Trophoblast cell (in vitro differentiated cells and primary cell): ENCODE measurements at places on chromosomes 12 and 14.

- H3K4me1 ChIP-seq = no peaks in the 10 kb centered on the region
- no peaks in the 10 kb centered on the region for H3K36me3 ChIP-seq
- no peak for DNase-seq
- no peak overlapping the region for H3K4me3 ChIP-seq
- H3K27ac ChIP-seq = no peak overlapping the region
Measured at GRCh38 chr14:72594099-72594901, 299.6 kb downstream of the DPF3 start.

DNA sequence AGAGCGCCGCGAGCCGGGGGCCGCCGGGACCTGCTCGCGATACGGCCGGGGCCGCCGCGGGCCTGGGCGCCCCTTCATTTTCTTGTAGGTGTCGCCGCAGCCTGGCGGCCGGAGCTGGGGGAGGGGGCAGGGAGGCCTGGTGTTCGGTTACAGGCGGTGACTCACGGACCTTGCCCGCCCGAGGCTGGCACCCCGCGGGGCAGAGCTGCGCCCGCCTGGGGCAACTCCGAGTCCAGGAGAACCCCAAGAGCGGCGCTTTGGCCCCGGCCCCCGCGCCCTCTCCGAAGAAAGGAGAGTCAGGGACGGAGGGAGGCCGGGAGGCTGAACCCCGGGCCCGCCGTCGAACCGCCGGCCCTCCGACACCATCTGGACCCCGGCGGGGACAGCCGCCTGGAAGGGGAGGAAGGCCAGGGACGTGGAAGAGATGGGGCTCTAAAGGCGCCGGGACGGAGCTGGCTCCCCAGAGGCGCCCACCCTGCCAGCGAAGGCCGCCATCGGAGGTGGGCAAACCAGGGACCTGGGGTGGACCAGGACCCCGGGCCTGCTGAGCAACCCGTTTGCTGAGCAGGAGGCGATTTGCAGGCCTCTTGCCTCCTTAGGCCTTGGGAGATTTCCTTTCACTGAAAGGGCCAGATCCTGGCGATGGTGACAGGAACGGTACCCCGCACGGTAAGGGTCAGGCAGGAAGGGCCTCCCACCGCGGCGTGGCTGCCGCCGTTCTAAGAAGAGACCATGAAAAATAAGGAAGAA is 843 bp upstream of the NUAK1 start:
- no peaks in the 10 kb centered on the region for H3K27me3 ChIP-seq
- no peaks in the 10 kb centered on the region for H3K36me3 ChIP-seq
- peak overlapping the region; percentile 100 for H3K27ac ChIP-seq
- peak; percentile 57 for DNase-seq

DNA sequence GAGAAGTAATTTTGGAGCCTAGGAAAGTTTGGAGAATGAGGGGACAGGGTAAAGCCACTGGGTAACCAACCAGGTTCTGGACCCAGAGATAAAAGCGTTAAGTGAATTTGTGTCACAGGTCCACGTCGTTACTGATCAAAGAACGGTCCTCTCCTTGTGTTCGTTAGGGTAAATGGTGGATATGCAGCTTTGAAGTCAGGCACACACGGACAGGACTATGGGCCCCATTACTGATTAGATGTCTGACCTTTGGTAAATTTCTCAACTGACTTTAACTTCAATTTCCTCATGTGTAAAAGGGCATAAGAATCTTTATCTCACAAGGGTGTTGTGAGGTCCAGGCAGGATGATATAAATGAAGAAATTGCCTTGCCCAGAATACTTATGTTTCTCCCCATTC is 76.6 kb downstream of the EMP1 start:
- H3K4me3 ChIP-seq = no peak overlapping the region
- no peaks in the 10 kb centered on the region for H3K27me3 ChIP-seq
- DNase-seq = no peak
- H3K36me3 ChIP-seq = no peaks in the 10 kb centered on the region
- no peak overlapping the region for H3K27ac ChIP-seq

DNA sequence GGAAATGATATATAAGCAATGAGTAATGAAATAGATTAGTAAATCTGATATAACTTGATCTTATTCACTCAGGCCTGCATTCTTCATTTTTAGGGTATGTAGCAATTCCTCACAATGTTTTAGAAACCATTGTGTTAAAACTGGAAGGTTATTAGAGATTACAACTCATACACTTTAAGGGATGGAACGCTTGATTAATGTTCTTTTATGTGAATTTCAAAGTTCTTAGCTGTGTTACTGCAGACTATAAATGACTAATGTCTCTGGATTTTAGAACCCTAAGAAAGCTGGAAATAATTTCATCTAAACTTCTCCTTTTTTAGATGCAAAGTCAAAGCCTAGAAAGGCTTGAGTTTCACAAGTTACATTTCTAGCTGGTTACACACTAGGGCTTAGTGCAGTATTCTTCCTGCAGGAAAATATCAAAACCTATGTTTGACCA is 148.2 kb upstream of the CLEC14A start:
- no peaks in the 10 kb centered on the region for H3K36me3 ChIP-seq
- H3K27ac ChIP-seq = no peak overlapping the region
- H3K4me3 ChIP-seq = no peak overlapping the region
- no peak for DNase-seq

- no peak for DNase-seq
- no peaks in the 10 kb centered on the region for H3K27me3 ChIP-seq
- H3K4me3 ChIP-seq = no peak overlapping the region
- no peak overlapping the region for H3K27ac ChIP-seq
- no peaks in the 10 kb centered on the region for H3K36me3 ChIP-seq
- H3K4me1 ChIP-seq = no peaks in the 10 kb centered on the region
Measured at GRCh38 chr12:66533767-66534166, 145.1 kb downstream of the GRIP1 start.

DNA sequence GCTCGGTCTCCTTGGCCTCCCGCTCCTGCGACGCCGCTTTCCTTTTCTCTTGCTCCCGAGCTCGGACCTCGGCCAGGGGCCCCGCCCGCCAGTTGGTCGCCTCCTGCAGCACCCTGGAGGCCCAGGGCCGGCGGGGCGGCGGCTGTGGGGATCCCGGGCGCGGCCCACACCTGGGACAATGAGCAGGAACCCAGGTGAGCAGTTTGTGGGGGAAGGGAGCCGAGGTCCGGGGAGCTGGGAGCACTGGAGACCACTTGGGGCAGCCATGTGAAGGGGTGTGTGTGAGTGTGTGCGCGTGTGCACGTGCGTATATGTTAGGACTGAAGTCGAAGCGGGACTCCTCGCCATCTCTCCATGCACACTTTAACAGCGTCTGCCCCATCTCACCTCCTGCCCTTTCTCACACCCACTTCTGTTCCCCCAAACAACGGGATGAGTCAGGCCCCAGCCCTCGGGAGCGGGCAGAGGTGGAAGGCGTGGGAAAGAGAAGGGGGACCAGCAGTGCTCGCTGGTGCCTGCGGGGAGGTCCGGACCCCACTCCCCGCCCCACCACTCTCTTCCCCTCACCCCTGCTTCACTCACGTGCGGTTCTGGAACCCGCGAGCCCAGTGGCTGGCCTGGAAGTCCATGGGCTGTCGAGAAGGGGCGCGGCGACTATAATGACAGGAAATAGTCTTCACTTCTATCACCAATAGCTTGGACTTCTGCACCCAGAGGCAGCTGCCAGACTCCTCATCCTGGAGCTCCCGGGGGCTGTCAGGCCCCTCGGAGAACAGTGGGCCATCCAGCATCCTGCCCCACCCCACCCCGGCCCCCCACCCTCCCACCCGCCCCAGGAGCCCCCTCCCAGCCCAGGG is 450 bp downstream of the DDN start:
- H3K4me3 ChIP-seq = no peak overlapping the region
- H3K27ac ChIP-seq = no peak overlapping the region
- peaks cover 41% of the 10 kb centered on the region for H3K27me3 ChIP-seq
